ENCODE measurements at places on chromosomes 2 and 18. TPM values are rescaled to one million over a fixed set of nuclear protein-coding genes. Genes with fewer than 3 reads are reported as not detected.

The GRHL1 gene
- 0.78 TPM for total RNA-seq

The AOX1 gene
- total RNA-seq = 90.5 TPM

The WDR33 gene
- total RNA-seq = 37.6 TPM

The RPL37A gene
- 1,036 TPM for total RNA-seq

The SAG gene
- total RNA-seq = not detected

The GKN2 gene
- total RNA-seq = not detected

The POMC gene
- total RNA-seq = 1.0 TPM

The PLCD4 gene
- 14.2 TPM for total RNA-seq

The ZSCAN30 gene
- 29.9 TPM for total RNA-seq

The FIGN gene
- 2.2 TPM for total RNA-seq

The GCFC2 gene
- 22.5 TPM for total RNA-seq

The CNGA3 gene
- 0.43 TPM for total RNA-seq

The KCTD1 gene
- total RNA-seq = 7.7 TPM

The ARL5A gene
- total RNA-seq = 63.1 TPM

The CRYGC gene
- not detected for total RNA-seq

The GCG gene
- not detected for total RNA-seq

The PAIP2B gene
- total RNA-seq = 1.1 TPM

Data from articular chondrocyte of knee joint (primary cell).